Activated CD8-positive, alpha-beta T cell treated with anti-CD3 and anti-CD28 coated beads, Interleukin-2, amount 10 ng/mL, durations not matched to agents 7 days and 5 days (primary cell): ENCODE measurements at places on chromosomes 5 and 9. TPM values are rescaled to one million over a fixed set of nuclear protein-coding genes. Genes with fewer than 3 reads are reported as not detected.

The EXOSC2 gene
- 61.6 TPM for total RNA-seq

The BTNL9 gene
- not detected for total RNA-seq

The FBXL7 gene
- not detected for total RNA-seq

The RPL37 gene
- total RNA-seq: 1,592 TPM

The NEUROG1 gene
- total RNA-seq: not detected

The ECM2 gene
- not detected for total RNA-seq

The FOXD4L5 gene
- 0.16 TPM for total RNA-seq

The TRIM36 gene
- 0.13 TPM for total RNA-seq

The ACOT12 gene
- not detected for total RNA-seq

The PCDHA9 gene
- not detected for total RNA-seq

The GFI1B gene
- not detected for total RNA-seq

The RNF183 gene
- total RNA-seq: not detected

The PCDHGB7 gene
- not detected for total RNA-seq

The CYLC2 gene
- not detected for total RNA-seq
